CD4-positive, alpha-beta T cell treated with Interleukin-12 subunit alpha and Interleukin-12 subunit beta, for 1 hour (primary cell): ENCODE measurements at places on chromosomes 13 and 19.

DNA sequence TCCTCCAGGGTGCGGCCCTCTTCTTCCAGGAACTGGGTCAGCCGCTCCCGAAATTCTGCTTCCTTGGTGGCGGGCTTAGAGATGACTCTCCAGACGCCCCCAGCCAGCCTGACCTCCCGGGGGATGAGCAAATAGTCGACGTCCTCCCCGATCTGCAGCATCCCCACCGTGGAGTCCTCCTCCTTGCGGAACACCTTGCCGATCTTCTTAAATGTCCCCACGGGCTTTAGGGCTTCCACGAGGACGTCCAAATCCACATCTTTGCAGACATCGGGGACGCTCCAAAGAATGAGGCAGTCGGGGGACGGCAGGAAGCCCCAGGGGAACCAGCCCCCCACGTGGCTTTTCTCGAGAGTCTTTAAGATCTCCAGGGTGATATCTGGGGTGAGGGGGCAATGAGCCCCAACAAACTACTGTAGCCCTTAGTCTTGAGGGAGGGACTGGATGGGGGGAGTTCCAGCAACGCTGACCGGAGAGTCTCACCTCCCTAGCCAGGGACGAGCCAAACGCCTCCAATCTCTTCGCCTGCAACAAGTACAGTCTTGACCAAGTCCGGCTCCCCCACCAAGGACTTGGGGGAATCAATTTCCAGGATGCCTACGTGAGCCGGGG lies 608 bp downstream of the CCDC8 start:
- DNase-seq, result no peak

DNA sequence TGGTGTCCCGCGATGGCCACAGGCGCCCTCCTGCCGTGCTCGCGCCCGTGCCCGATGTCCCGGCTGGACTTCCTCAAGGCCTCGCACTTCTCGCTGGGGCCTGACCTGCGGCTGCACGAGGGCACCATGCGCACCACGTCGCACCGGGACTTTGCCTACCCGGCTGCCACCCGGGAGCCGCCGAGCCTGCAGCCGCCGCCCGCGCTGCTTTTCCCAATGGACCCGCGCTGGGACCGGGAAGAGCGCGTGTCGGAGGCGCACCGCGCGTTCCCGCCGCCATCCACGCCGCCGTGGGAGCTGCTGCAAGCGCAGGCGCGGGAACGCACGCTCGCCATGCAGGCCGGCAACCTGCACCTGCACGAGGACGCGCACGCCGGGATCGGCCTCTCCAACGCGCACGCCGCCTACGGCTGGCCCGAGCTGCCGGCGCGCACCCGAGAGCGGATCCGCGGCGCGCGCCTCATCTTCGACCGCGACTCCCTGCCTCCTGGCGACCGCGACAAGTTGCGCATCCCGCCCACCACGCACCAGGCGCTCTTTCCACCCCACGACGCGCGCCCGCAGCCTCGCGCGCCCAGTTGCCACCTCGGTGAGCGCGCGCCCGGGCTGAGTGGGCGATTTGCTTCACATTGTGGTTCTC lies 12.1 kb upstream of the PEX11G start:
- DNase-seq, result no peak

DNA sequence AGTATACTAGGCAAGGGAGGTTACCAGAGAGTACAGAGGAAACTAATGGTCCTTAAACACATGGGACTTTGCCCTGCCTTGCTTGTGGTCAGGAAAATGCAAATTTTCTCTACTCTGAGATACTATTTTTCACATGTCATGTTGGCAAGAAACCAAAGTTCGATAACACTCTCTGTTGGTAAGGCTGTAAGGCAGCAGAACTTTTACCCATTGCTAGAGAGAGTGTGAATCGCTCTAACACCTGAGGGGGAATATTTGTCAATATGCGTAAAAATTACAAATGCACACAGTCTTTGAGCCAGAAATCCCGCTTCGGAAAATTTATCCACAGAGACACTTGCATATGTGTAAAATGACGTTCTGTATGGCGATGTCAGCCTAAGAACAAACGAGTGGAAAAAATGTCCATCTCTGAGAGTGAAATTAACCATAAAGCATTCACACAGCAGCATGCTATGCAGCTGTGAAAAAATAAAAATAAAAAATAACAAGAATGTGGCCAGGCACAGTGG lies 9.5 kb upstream of the RFX1 start:
- no peak for DNase-seq

DNA sequence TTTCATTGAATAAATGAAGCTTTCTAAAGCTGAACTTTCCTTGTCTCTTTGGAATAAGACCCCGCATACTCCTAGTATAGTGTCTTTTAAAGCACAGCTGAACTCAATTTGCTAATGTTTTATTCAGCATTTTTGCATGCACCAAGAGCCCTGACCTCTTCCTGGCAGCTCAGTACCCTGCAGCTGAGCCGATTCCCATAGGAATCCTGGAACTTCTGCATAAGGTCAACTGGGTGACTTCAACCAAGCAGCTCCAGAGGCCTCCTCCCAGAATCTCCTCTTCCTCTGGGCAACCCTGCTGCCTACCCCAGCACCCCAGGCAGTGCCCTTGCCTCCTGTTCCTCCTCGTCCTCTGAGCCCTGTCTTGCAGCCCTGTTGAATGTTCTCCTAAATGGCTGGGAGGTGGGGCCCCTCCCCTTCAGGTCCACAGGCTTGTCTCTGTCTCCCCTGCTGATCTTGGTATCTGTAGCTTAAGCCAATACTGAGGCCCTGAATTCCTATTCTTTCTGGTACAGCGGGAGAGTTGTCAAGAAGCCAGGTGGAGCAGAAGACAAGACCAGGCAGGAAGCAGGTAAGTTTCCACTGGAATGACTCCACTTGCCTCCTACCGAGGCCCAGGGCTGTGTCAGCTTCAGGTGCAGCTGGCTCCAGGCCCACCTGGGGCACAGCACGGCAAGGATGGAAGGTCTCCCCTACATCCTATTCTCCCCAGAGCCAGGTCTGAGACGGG lies 23.6 kb upstream of the CCDC124 start:
- DNase-seq, result no peak

DNA sequence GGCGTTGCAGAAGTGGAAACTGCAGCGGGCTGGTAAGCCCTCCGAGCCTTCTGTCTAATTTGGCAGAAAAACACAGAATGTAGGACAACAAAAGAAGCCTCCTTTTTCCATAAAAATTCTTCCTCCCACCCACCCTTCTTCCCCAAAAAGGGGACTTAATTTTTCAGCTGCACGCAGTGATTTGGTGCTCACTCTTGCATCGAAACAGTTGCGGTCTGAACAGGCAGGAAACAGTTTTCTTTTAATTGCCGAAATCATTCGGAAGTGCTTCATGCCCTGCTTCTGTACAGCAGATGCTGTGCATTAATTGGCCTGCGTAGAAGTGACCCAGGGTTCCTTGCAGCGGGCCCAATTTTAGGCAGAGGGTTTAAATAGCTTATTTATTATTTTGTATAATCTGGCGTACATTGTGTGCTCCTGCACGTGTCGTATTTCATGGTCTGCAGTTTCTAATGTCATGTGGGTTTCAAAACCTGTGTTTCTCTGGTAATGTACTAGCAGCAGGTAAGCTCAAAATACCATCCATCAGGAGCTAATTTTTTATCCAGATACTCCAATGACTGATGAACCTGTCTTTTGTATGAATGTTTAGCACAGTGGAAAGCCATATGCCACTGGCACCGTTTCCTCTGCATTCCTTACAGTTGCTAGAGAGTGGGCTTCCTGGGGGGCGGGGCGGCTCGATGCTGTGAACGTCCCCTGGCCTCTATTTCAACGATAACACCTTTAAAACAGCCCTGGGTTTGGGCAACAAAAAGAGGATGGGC lies 66.6 kb downstream of the GGACT start:
- peak; percentile 23 for DNase-seq

DNA sequence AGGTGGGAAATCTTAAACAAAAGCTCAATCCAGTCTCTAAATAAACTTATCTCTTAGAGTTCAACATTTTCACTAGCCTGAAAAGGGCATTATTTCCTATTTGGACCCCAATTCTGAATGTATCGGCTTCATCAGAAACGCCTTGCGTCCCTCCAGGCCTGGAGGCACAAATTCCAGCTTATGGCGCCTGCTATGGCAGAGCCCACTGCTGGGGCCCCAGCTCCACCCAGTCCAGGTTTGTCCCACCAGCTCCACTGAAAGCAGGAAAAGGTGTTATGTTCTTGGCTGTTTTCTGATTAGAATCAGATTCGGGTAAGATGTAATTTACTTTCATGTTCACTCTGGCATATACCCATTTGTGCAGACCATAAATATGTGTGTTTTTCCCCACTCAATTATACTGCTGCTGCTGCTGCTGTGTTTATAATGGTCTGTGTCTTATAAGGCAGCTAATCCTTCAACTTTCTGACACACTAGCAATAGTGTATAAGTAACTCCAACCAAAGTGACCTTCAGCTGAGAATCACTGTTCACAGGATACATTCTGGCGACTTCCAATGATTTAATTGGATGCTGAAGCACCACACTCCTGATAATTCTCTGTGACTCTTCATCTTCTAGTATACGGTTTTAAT lies 6.4 kb downstream of the IRS2 start:
- no peak for DNase-seq

GRCh38 chr13:109941951-109942350 lies 155.6 kb upstream of the IRS2 start:
- DNase-seq, result no peak

DNA sequence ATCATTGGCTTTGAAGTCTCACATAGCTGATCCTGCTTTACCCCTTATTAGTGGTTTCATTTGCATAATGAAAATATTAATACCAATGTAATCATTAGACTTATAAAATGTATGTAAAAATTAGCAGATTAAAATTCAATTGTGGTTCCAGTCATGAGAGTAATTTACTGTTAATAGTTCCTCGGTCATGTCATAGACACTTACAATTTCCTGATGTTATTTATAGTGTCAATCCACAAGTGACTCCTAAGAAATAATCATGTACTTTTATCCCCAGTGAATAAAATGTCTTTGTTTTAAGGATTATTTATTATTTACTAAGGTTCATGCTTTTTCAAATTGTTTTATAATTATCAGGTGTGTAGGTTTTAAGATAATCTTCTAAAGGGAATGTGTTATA lies 138.5 kb downstream of the PCDH9 start:
- no peak for DNase-seq
